Muscle of back (tissue), 13 donors: ENCODE measurements at places on chromosomes 4 and X.

- no peak for DNase-seq
Measured at GRCh38 chr4:20311856-20312255, 60.2 kb downstream of the SLIT2 start.

- no peak for DNase-seq
Measured at GRCh38 chr4:40998675-40999358, 215.5 kb downstream of the APBB2 start.

- no peak for DNase-seq
Measured at GRCh38 chrX:47706575-47706974, 47.6 kb upstream of the UXT start.

GRCh38 chrX:37752936-37753335 is 26.9 kb upstream of the CYBB start:
- no peak for DNase-seq

DNA sequence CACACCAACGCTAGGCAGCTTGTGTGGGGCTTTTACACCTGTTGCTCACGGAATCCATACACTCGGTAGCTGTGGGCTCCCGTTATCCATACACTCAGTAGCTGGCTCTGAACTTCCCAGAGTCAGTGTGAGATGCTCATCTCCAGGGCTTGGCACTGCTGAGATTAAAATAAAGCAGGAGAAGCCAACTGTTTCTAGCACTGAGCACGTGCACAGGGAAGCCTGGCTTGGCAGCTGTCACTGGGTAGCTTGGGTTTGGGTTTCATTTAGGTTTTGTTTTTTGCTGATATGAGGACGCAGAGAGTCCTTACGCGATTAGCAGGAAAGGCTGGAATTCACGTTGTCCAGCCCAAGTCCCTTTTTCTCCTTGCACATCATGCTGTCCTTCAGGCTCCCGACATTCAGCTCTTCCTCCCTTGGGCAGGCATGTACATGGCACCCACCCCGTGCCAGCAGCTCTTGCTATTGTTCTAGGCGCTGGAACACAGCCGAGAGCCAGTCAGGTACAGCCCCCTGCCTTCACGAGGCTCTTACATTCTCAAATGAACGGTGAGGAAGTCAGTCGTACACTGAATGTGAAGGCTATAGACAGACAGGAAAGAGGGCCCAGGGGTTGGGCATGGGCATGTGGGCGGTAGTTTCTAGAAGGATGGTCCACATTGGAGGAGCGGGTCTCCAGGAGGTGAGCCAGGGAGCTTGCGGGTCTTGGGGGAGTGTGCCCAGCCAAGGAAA is 25.9 kb downstream of the NSG1 start:
- peak; percentile 16 for DNase-seq
